ENCODE measurements at places on chromosomes 6 and 20.

- no peaks in the 10 kb centered on the region for H3K27me3 ChIP-seq
- H3K27ac ChIP-seq = no peak overlapping the region
- no peak overlapping the region for H3K4me3 ChIP-seq
Measured at GRCh38 chr6:118240878-118241528, 307.1 kb upstream of the PLN start.

DNA sequence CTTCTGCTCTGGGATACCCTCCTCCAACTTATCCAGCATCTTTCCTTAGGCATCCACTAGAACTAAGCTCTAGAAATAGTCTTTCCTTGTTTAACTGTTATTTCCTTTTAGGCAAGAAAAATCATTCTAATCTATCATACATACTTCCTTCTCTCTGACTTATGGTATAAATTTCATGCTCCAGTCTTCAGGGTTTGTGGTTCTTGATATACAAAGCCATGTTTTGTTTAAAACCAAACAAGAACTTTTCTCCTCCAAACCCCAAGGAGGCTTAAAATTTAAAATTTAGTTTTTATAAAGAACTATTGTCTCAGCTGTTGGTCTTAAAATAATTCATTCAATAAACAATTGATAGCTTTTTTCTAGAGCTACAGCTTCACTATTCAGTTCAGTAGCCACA lies 77.2 kb downstream of the CD164 start:
- DNase-seq = no peak
- peak overlapping the region; percentile 60 for H3K27ac ChIP-seq
- no peaks in the 10 kb centered on the region for H3K27me3 ChIP-seq
- no peak overlapping the region for H3K4me3 ChIP-seq
- H3K4me1 ChIP-seq = no peaks in the 10 kb centered on the region
- no peaks in the 10 kb centered on the region for H3K36me3 ChIP-seq

GRCh38 chr6:37980222-37980595 lies 160.7 kb downstream of the ZFAND3 start:
- no peaks in the 10 kb centered on the region for H3K27me3 ChIP-seq
- H3K4me3 ChIP-seq = no peak overlapping the region
- H3K36me3 ChIP-seq = no peaks in the 10 kb centered on the region
- no peak overlapping the region for H3K27ac ChIP-seq

DNA sequence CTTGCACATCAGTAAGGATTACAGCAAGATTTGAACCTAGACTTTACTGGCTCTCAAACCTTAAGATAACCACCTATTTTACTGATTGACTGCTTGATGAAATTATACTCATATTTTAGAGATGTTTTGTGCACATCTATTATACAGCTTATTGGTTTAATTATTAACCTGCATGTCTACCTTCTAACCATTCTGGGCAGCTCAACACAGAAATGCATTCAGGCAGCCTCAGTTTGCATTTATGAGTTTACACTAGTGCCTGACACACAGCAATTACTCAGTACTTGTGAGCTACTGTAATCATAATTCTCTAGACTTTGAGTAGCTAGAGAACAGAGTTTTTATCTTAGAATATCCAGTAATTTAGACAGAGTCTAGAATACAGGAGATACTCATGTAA lies 273.9 kb upstream of the THEMIS start:
- no peak for DNase-seq
- H3K27ac ChIP-seq = no peak overlapping the region
- no peak overlapping the region for H3K4me3 ChIP-seq
- no peaks in the 10 kb centered on the region for H3K4me1 ChIP-seq
- H3K36me3 ChIP-seq = no peaks in the 10 kb centered on the region
- H3K27me3 ChIP-seq = no peaks in the 10 kb centered on the region

DNA sequence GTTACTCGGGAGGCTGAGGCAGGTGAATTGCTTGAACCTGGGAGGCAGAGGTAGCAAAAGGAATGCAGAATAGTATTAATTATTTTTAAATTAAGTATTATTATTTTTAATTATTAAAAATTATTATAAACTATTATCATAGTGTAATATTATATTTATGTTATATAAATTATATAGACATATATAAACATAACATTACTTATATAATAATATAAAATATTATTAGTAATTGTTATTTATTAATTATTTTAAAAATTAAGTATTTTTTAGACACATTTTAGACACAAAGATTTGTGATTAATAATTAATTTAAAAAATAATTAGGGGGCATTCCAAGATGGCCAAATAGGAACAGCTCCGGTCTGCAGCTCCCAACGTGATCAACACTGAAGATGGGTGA lies 31.7 kb upstream of the TGM3 start:
- no peak overlapping the region for H3K4me3 ChIP-seq
- H3K27ac ChIP-seq = no peak overlapping the region
- H3K4me1 ChIP-seq = no peaks in the 10 kb centered on the region
- no peaks in the 10 kb centered on the region for H3K27me3 ChIP-seq

DNA sequence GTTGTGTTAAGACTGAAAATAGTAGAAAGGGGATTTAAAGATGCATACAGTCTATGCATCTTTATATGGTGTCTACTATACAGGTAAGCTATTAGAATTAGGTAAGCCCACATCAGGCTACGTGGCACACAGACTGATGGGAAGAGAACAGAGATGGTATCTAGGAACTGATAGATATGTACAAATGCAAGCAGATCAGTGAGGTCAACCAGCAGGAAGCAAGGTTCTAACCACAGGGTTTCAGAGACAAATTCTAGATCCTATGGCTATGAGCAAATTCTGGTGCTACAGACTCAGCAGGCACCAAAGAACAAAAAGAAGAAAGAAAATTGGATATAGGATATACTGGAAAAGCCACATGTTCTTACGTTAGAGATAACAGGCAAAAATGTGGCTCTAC lies 110.6 kb downstream of the TRDN start:
- no peak overlapping the region for H3K27ac ChIP-seq
- H3K4me3 ChIP-seq = no peak overlapping the region
- DNase-seq = no peak
- no peaks in the 10 kb centered on the region for H3K4me1 ChIP-seq
- H3K36me3 ChIP-seq = no peaks in the 10 kb centered on the region

GRCh38 chr6:12844284-12845223 lies 128.0 kb downstream of the PHACTR1 start:
- no peak overlapping the region for H3K27ac ChIP-seq
- no peaks in the 10 kb centered on the region for H3K4me1 ChIP-seq
- no peaks in the 10 kb centered on the region for H3K27me3 ChIP-seq
- H3K36me3 ChIP-seq = no peaks in the 10 kb centered on the region

GRCh38 chr6:72916906-72917305 lies 295.0 kb downstream of the KCNQ5 start:
- no peak overlapping the region for H3K4me3 ChIP-seq
- no peak overlapping the region for H3K27ac ChIP-seq
- no peaks in the 10 kb centered on the region for H3K27me3 ChIP-seq
- no peak for DNase-seq
- H3K4me1 ChIP-seq = no peaks in the 10 kb centered on the region

- DNase-seq = no peak
- no peak overlapping the region for H3K27ac ChIP-seq
- no peak overlapping the region for H3K4me3 ChIP-seq
- H3K4me1 ChIP-seq = no peaks in the 10 kb centered on the region
- H3K36me3 ChIP-seq = no peaks in the 10 kb centered on the region
Measured at GRCh38 chr6:32922083-32922482, 18.7 kb downstream of the HLA-DMB start.

DNA sequence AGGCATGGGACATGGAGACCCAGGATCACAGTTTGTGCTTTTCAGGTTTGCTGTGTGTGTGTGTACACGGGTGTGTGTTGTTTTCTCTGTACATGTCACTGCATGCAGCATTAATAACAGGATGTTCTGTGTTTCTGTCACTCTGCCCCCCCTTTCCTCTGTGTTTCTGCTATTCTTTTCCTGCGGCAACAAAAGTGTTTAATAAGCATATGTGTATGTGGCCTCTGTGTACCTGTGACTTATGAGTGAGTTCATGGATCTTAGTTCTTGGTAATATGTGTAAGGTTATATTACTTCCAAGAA lies 9.8 kb downstream of the SYNGAP1 start:
- DNase-seq = no peak
- no peak overlapping the region for H3K27ac ChIP-seq
- H3K27me3 ChIP-seq = no peaks in the 10 kb centered on the region
- no peak overlapping the region for H3K4me3 ChIP-seq

DNA sequence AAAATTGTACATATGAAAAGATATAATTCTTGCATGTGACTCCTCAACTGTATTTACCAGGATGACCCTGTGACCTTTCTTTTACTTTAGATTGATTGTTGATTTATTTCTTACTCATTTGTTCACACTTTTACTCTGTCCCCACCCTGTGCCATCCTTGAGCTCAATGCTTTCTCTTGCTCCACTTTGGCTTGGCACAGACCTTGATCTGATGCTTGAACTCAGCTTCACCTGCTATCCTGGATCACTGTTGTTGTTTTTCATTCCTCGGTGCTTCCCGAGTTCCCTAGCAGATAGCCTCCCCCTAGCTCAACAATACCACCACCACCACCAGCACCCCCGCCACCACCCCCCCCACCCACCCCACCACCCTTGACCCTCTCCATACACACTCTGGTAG lies 102.1 kb downstream of the EYA4 start:
- H3K4me1 ChIP-seq = no peaks in the 10 kb centered on the region
- H3K27ac ChIP-seq = no peak overlapping the region
- no peak for DNase-seq
- no peaks in the 10 kb centered on the region for H3K36me3 ChIP-seq

DNA sequence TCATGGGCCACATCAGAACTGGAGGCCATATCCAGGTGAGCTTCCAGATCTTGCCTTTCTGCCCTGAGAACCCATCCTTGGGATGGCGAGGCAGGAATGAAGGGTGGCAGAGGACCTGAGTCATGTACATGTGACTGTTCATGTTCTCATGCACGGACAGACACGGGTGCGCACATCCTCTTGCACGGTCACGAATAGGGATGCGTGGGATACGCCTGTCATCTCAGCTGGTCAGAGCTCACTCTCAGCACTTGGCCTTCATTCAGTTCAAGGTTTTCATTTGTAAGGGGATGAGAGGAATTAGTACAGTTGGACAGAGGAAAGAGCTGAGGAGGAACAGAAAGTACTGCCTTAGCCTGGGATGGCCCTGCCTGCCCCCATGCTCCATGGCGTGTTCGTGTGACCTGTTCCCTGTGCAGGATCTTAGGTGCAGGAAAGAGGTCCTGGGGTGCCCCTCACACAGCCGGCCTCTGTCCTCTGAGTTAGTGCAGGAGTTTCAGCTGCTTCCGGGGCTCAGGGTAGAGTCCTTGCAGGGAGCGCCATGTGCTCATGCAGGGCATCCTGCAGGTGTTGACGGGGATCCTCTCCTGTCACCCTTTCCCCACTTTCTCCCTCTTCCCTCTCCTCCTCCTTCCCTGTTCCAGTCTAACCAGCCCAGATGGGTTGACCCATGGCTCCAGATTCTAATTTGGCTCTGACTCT lies 173.4 kb downstream of the DTNBP1 start:
- H3K36me3 ChIP-seq = no peaks in the 10 kb centered on the region
- H3K27ac ChIP-seq = no peak overlapping the region
- no peaks in the 10 kb centered on the region for H3K27me3 ChIP-seq
- no peak overlapping the region for H3K4me3 ChIP-seq
- no peak for DNase-seq

GRCh38 chr6:54156650-54157250 lies 45.5 kb downstream of the MLIP start:
- H3K4me1 ChIP-seq = no peaks in the 10 kb centered on the region
- no peaks in the 10 kb centered on the region for H3K27me3 ChIP-seq
- no peak overlapping the region for H3K27ac ChIP-seq
- H3K36me3 ChIP-seq = no peaks in the 10 kb centered on the region
- DNase-seq = no peak
- no peak overlapping the region for H3K4me3 ChIP-seq

- H3K4me1 ChIP-seq = no peaks in the 10 kb centered on the region
- H3K4me3 ChIP-seq = no peak overlapping the region
- no peaks in the 10 kb centered on the region for H3K36me3 ChIP-seq
- no peak for DNase-seq
Measured at GRCh38 chr6:41374618-41375590, 39.5 kb downstream of the NCR2 start.

- DNase-seq = no peak
- H3K36me3 ChIP-seq = no peaks in the 10 kb centered on the region
- no peak overlapping the region for H3K27ac ChIP-seq
- no peaks in the 10 kb centered on the region for H3K4me1 ChIP-seq
- H3K4me3 ChIP-seq = no peak overlapping the region
Measured at GRCh38 chr6:107807196-107807811, 16.8 kb downstream of the SCML4 start.

DNA sequence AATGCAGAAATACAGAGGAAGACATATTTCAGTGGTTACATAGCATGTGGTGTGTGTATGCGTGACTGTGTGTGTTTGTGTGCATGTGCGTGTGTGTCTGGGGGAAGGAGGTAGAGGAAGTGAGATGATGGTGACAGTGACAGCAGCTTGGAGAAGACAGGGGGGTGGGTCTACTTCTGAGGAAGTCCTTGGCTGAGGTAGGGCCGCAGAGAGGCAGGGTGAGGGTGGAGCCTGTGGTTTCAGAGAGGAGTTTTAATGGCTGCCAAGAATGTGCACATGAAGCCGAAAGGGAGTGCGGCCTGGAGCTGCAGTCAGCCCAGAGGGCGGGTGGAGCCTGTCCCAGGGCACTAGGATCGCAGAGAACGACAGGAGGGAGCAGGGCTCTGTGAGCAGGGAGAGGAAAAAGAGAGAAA lies 22.7 kb upstream of the RNF24 start:
- peak; percentile 56 for DNase-seq
- no peaks in the 10 kb centered on the region for H3K36me3 ChIP-seq
- peaks cover 4% of the 10 kb centered on the region for H3K4me1 ChIP-seq
- H3K27ac ChIP-seq = peak overlapping the region; percentile 89

GRCh38 chr6:89375427-89376267 lies 23.1 kb upstream of the UBE2J1 start:
- no peaks in the 10 kb centered on the region for H3K36me3 ChIP-seq
- no peak overlapping the region for H3K27ac ChIP-seq
- H3K4me1 ChIP-seq = no peaks in the 10 kb centered on the region

- H3K4me1 ChIP-seq = peaks cover 31% of the 10 kb centered on the region
- no peaks in the 10 kb centered on the region for H3K36me3 ChIP-seq
- peak overlapping the region; percentile 29 for H3K4me3 ChIP-seq
Measured at GRCh38 chr20:57399587-57400155, 8.5 kb downstream of the RBM38 start.

DNA sequence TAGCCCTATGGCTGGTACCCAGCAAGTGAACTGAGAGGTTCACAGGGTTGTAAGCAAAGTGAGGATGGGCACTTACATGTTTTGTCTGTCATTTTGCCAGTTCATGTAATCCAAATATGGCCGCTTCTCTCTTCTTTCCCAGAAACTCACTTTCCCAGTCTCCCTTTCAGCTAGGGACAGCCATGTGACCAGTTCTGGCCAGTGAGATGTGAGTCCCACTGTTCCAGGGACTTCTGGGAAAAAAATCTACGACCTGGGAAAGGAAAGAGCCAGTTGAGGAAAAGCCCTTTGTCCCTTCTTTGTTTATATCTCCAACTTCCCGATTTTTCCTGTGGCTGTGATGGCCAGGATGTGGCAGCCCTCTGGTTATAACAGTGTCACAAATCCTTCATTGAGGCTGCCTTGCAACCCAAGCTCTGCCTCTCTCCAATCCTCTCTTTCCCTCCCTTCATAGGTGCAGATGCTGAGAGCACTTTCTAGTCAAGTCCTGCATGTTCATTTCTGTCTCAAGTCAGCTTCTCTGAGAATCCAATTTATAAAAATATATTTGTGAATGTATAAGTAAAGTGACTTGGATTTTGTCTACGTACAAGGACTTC lies 148.6 kb upstream of the ZFP64 start:
- no peaks in the 10 kb centered on the region for H3K27me3 ChIP-seq
- no peaks in the 10 kb centered on the region for H3K4me1 ChIP-seq
- H3K27ac ChIP-seq = no peak overlapping the region
- no peak for DNase-seq
